Adrenal gland (tissue), 19 donors: ENCODE measurements at places on chromosomes 3 and 15. TPM values are rescaled to one million over a fixed set of nuclear protein-coding genes. Genes with fewer than 3 reads are reported as not detected.

GRCh38 chr3:10319251-10319650, 1.7 kb downstream of the SEC13 start:
- peaks cover 9% of the 10 kb centered on the region for H3K4me1 ChIP-seq
- peaks cover 42% of the 10 kb centered on the region for H3K36me3 ChIP-seq
- DNase-seq, result no peak
- H3K4me3 ChIP-seq, result peak overlapping the region; percentile 11

The AADACL2 gene
- 0.07 TPM for polyA plus RNA-seq

DNA sequence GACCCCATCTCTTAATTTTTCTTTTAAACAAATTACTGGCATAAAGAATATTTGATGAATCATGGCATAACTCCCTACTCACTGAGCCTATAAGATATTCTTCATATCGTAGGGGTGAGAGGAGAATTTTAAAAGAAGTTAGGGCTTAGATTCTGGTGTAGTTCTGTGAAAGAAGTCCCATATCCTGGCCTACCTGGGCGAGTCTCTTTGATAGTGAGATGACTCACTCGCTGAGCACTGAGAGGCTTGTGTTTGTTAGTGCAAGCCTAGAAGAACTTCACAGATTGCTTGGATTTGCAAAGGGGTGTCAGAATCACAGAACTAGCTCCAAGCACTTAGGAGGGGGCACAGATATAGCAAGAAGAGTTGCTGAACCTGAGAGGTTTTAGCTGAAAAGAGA, 133.8 kb upstream of the TMC3 start:
- H3K4me1 ChIP-seq, result no peaks in the 10 kb centered on the region
- H3K4me3 ChIP-seq, result no peak overlapping the region
- no peaks in the 10 kb centered on the region for H3K27me3 ChIP-seq
- no peak for DNase-seq

The SPESP1 gene
- polyA plus RNA-seq, result 1.9 TPM

DNA sequence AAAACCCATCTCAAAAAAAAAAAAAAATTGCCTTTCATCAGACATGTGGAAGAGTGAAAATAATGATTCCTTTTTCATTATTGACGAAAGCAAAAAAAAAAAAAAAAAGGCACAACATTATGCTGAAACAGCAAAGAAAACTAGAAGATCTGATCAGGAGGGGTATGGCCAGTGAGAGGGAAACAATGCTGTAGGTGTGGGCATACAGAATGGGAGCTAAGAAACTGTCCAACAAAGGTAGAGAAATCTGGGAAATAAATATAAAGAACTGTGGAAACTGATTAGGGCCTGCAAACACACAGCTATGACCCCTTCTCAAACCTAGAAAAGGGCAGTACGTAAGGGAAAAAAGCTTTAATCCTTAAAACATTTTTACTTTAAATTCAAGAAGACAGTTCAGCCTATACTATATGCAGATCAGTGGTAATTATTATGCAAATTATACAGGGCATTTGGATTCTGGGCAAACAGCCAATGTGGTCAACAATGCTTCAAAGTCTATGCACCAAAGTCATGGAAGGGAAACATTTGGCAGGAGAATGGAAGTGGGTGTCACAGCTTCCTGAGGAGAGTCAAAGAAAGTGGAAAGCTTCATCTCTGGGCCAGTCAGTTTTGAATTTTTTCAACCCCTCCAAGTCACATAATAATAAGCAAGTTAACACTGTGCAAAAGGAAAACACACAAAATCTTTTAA, 68.3 kb upstream of the SLC12A8 start:
- H3K27me3 ChIP-seq, result no peaks in the 10 kb centered on the region
- H3K4me1 ChIP-seq, result peaks cover 27% of the 10 kb centered on the region
- H3K4me3 ChIP-seq, result no peak overlapping the region
- H3K36me3 ChIP-seq, result peaks cover 4% of the 10 kb centered on the region
- H3K27ac ChIP-seq, result no peak overlapping the region

GRCh38 chr3:16266714-16267113, 1.7 kb downstream of the OXNAD1 start:
- peaks cover 51% of the 10 kb centered on the region for H3K4me1 ChIP-seq
- no peak overlapping the region for H3K4me3 ChIP-seq
- DNase-seq, result no peak

The MORC1 gene
- polyA plus RNA-seq, result not detected

The RASL12 gene
- polyA plus RNA-seq, result 4.3 TPM
